Left colon (tissue), 2 donors: ENCODE measurements at places on chromosomes 5 and 9. TPM values are rescaled to one million over a fixed set of nuclear protein-coding genes. Genes with fewer than 3 reads are reported as not detected.

DNA sequence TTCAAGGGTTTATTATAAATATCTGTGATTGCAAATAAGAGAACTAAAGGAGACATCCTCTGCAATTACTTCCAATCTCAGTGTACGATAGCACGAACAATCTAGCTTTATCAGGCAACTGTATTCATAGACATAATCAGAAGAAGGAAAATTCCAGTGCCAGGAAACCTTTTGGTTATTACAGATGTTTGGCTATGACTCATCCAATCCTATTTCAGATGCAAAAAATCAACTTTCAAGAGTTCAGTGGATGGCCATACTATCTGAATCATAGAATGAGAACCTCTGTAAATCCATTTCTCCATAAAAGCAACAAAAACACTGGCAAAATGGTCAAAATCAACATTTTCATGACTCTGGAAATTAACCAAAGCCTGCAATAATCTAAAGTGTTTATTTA, 37.9 kb downstream of the GAS1 start:
- no peak for DNase-seq

GRCh38 chr5:60277941-60278340, 384.4 kb upstream of the PDE4D start:
- DNase-seq, result no peak

DNA sequence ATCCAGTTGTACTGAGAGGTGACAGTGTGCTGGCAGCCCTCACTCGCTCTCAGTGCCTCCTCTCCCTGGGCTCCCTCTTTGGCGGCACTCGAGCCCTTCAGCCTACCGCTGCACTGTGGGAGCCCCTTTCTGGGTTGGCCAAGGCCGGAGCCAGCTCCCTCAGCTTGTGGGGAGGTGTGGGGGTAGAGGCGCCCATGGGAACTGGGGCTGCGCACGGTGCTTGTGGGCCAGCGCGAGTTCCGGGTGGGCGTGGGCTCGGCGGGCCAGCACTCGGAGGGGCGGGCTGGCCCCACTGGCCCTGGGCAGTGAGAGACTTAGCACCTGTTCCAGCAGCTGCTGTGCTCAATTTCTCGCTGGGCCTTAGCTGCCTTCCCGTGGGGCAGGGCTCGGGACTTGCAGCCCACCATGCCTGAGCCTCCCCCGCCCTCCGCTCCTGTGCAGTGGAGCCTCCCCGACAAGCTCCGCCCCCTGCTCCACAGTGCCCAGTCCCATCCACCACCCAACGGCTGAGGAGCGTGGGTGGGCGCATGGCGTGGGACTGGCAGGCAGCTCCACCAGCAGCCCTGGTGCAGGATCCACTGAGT, 342.2 kb upstream of the ZNF608 start:
- no peak for DNase-seq

DNA sequence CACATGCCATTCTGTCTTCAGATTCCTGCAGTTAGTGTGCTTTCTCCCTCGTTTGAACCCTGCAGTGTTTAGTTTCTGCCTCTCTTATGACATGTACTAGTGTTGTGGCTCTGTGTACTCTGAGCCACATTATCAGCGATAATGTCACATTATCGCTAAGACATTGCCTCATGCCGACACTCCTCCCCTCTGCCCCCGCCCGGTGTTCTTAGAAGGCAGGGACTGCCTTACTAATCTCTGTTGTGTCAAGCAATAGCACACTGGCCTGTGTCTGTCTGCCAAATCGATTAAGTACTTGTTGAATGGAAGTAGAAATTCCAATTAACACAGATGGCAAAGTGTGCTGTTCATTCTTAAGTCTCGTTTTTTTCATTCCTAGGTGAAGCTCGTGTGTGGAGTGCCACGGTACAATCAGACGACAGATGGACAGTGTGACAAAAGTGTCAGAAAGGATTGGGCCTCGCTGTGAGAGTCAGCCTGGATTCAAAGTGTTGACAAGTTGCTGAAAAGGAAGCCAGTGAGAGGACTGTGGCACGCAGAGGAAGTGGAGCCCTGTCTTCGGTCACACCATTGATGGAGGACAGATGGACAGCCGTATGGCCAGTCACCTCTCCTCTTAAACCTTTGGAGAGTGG, 10.5 kb downstream of the PIK3R1 start:
- peak; percentile 64 for DNase-seq

DNA sequence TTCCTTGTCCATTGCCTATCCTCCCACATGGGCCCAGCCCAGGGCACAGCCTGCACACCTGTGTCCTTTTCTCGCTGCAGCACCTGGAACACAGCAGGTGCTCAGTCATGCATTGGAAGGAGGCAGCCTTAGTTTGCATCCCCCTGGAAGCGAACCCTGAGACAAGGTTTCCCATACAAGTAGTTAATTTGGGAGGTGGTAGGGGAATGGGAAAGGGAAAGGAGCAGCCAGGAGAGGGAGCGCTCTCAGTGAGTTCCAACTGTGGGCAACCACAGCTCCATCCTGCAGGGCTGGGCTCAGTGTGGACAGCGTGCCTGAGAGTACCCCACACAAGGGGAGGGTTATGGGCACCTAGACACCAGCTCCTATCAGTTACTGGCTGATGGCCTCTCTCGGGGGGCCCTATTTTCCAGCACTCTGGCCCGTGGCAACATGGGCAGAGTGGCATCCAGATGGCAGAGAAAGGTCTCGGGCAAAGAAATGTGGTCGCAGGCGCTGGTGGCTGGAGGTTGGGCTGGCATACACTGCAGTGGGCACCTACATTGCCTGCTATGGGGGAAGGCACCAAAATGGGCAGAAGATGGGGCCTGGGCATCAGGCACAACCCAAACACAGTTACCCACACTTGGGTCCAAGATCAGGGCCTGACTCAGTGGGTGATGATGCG, 50.1 kb downstream of the TSPAN17 start:
- no peak for DNase-seq

The PHF24 gene
- total RNA-seq, result 0.22 TPM

The EGFL7 gene
- 17.2 TPM for total RNA-seq

The HAVCR2 gene
- total RNA-seq, result 4.9 TPM
